Epithelial cell of prostate (primary cell): ENCODE measurements at places on chromosomes 12 and 14.

GRCh38 chr12:112096070-112096469 lies 12.5 kb downstream of the NAA25 start:
- DNase-seq: no peak

DNA sequence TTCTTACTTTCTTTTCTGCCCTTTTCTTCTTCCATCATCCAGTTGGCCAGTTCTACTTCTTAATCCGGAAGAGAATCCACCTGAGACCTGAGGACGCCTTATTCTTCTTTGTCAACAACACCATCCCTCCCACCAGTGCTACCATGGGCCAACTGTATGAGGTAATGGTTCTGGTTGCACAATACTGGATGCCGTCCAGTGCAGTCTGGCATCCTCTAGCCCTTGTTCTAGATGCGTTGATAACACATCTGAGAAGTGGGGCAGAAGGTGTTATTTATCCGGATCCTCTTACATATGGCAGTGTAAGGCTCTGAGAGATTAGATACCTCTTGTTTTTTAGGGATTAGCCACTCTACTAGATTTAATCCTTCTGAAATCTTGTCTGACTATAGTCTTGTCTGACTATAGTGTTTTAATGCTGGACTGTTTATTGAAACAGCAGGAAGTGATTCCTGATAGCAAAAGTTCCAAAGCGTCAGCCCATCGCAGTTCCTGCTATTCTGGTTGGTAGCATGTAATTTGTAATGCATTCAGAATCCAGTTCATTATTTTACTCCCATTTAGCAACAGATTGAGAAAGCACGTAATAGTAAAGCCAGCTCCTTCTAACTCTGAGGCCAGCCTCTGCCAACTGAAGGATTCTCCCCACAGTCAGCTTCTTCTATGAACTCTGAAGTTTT lies 7.9 kb downstream of the GABARAPL1 start:
- DNase-seq: no peak

- no peak for DNase-seq
Observed at GRCh38 chr12:26623136-26623535, 209.9 kb downstream of the ITPR2 start.

GRCh38 chr12:6280053-6280469 lies 30.4 kb upstream of the PLEKHG6 start:
- no peak for DNase-seq

GRCh38 chr14:85911044-85911443 lies 381.1 kb downstream of the FLRT2 start:
- DNase-seq: no peak

DNA sequence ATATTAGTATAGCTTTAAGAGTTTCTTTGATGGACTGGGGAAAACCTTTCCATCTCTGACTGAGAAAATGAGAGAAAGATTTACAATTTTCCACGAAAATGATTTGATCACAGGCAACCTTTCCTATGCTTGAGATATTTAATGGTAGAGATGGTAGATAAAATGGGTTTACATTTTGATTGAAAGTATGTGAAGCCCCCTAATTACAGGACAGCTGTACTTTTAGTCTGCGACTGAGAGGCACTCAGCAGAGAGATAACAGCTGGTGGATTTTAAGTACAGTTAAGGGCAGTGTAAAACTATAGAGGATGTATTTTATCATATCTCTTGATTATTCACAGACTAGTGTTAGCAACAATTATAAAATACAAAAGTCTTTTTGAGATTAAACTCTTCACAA lies 40.7 kb downstream of the C12orf50 start:
- no peak for DNase-seq

DNA sequence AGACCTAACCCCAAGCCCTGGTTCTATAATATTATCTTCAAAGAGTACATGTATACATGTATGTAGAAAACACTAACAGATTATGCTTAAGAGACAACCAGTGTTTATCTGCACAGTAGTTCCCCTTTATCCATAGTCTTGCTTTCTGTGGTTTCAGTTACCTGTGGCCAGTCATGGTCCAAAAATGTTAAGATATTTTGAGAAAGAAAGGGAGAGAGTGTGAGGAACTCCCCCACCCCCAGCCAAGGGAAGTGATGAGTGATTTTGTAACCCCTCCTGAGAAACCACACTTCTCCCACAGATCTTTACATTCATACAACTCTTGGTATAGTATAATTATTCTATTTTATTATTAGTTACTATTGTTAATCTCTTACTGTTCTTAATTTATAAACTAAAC lies 77.3 kb upstream of the CNTN1 start:
- DNase-seq: no peak

- DNase-seq: no peak
Observed at GRCh38 chr12:119775246-119775895, 101.7 kb downstream of the CIT start.

- no peak for DNase-seq
Observed at GRCh38 chr14:82060219-82060618, 526.6 kb upstream of the SEL1L start.

GRCh38 chr14:66650491-66650911 lies 142.6 kb downstream of the GPHN start:
- peak; percentile 22 for DNase-seq

- no peak for DNase-seq
Observed at GRCh38 chr14:87992346-87992717, 650 bp downstream of the GALC start.

DNA sequence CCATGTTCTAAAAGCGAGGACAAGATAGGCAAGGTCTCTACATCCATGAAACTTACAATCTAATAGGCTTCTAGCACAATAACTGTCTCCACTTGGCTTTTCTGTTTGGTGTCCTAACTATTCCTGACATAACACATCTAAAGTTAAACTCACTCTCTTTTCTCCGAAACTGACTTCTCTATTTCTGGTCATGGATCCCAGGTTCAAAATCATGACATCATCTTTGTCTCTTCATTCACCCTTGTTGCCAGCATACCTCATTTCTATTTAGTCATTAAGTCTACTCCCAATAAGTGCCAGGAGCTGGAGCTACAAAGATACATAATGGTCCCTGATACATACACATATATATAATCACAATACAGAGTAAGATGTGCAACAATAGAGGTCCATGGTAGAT lies 53.9 kb upstream of the CEP83 start:
- DNase-seq: no peak

GRCh38 chr12:33988197-33988805 lies 34.0 kb upstream of the ALG10 start:
- DNase-seq: no peak

- no peak for DNase-seq
Observed at GRCh38 chr12:93363841-93364297, 13.9 kb upstream of the NUDT4 start.

GRCh38 chr12:116135209-116135930 lies 142.1 kb downstream of the MED13L start:
- DNase-seq: peak; percentile 52

DNA sequence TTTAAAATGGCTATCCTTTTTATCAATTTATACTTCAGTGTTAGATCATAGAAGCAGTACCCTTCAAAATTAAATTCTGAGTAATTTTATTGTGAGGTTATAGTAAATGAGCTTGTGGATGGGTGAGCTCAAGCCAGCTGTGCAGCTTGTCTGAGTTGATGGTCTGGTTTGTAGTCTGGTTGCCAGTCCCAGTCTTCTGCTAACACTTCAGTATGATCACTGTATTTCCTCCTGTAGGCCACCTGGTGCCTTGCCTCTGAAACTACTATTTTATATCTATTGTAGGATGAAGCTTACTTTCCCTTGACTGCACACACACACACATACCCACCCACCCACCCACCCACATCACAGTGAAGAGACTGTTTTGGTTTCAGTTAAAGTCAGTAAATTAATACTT lies 496.4 kb downstream of the PCNX1 start:
- DNase-seq: peak; percentile 10

DNA sequence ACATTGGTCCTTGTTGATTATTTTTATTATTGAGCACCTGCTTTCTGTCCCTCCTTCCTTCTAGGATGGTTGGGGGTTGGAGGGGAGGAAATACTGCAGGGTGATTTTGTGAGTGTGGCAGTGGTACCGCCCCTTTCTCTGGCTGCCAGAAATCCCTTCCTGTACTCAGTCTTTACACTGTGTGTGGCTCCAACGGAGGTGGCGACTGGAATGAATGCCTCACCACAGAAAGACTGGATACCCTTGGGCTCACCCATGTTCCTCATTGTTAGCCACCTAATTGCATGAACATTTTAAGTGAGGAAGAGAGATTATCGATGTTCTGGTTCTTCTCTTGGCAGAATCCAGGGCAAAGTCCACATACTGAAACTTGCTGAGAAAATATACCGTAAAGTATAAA lies 272.0 kb upstream of the E2F7 start:
- DNase-seq: no peak

- DNase-seq: no peak
Observed at GRCh38 chr14:97359341-97359740, 562.2 kb downstream of the VRK1 start.

DNA sequence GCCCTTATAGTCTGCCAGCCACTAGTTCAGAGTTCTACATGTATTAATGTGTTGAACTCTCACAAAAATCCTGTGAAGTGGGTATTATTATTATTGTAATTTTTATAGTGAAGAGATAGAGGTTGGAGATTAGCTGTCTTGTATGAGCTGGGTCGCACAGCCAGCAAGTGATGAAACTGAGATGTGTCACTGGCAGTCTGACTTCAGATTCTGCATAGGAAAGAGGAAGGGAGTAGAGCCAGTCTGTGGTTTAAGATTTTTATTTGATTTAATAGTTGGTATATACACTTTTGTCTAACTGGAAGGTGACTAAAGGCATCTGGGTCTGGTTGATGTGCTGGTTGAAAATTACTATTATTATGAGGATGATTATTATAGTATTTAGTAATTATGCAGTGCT lies 5.8 kb upstream of the FRS2 start:
- DNase-seq: no peak

DNA sequence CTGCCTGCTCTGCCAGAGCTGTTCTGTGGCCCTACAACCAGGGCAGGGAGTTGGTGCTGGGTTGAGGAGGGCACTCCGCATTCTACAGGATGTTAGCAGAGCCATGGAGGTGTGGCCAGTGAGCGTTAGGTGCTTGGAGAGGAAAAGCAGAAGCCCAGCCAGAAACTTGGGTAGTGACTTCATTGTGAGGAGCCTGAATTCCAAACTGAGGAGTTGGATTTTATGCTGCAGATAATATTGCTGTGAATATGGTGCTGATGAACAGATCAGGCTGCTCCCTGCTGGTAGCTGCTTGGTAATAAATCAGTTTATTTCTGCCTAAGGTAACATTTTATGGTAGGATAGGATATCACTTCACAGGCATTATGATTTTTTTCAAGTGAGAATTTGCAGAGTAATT lies 7.1 kb upstream of the CCDC175 start:
- DNase-seq: no peak

DNA sequence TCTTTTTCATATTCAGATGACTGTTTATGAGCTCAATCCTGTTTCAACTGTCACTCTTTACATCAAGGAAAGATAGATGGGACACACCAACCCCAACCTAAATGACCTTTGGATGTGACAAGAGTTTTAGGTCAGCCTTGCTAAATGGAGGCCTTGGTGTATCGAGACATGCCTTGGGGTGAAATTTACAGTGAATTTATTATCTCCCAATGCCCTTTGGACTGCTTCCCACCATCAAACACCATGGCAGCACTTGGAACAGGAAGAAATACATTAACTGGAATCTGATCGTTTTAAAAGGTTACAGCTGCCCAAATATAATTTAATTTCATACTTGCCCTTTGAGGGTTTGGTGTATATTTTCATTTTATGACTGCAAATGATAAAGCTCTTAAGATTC lies 327.6 kb downstream of the SOX5 start:
- no peak for DNase-seq
